A549 (cell line): ENCODE measurements at places on chromosomes 5 and 9.

DNA sequence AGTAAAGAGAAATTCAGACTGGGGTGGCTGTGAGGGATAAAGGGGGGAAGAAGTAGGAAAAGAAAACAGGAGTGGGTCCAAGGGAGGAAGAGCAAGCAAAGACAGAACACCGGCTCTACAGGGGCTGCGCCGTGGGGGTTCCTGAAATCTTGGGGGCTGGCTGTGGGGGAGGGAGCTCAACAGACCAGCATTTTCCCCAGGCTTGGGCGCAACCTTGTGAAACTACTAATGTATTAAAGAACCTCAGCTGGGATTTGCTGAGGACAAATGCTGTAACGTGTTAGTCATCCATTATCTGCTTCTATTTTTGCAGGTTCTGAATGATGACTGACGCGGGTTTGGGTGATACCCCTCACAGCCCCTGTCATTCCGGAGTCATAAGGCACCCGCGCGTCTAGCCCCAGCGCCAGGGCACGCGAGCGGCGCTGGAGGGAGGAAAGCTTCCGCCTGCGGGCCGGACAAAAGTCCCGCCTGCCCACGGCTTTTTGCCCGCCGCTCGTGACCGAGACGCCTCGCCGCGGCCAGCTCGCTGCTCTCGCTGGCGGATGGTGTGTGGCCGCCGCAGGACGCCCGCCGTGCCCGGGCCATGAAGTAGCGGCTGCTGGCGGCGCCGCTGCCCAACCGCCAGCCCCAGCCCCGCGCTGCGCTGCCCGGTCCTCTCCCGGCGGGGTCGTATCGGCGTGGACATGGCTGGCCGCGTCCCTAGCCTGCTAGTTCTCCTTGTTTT is 110.6 kb downstream of the PAM start:
- DNase-seq, result peak; percentile 17

GRCh38 chr9:15295761-15296405 is 11.1 kb downstream of the TTC39B start:
- no peak for DNase-seq

DNA sequence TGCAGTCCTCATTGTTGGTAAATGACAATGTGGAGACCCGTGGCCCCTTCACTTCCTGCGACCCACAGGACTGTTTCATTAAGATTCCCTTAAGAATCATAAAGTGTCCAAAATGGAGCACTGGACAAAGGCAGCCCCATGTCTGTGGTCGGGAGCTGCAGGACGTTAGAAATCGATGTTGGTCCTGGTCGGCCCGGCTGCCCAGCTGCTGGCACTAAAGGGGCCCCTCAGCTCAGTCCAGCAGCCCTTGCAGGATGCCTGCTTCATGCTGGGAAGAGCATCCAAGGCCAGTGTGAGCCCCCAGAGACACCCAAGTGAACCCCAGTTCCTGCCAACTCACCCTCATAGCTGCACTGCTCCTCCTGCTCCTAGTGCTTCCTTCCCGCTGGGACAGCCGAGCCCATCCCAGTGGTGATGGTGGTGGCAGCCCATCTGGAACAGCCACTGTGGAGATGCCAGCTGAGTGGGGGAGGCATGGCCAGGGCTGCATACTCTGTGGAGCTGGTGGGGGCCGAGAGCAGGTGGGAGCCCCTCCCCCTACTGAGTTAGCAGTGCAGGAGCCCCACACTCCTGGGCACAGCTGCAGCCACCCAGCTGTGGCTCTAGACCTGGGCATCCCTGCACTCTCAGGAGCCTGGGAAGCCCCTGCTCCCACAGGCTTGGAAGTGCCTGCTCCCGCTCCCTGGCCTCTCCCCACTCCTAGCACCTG is 168.0 kb upstream of the IRX2 start:
- DNase-seq, result no peak

- no peak for DNase-seq
Measured at GRCh38 chr5:168409591-168410458, 76.4 kb upstream of the RARS1 start.

DNA sequence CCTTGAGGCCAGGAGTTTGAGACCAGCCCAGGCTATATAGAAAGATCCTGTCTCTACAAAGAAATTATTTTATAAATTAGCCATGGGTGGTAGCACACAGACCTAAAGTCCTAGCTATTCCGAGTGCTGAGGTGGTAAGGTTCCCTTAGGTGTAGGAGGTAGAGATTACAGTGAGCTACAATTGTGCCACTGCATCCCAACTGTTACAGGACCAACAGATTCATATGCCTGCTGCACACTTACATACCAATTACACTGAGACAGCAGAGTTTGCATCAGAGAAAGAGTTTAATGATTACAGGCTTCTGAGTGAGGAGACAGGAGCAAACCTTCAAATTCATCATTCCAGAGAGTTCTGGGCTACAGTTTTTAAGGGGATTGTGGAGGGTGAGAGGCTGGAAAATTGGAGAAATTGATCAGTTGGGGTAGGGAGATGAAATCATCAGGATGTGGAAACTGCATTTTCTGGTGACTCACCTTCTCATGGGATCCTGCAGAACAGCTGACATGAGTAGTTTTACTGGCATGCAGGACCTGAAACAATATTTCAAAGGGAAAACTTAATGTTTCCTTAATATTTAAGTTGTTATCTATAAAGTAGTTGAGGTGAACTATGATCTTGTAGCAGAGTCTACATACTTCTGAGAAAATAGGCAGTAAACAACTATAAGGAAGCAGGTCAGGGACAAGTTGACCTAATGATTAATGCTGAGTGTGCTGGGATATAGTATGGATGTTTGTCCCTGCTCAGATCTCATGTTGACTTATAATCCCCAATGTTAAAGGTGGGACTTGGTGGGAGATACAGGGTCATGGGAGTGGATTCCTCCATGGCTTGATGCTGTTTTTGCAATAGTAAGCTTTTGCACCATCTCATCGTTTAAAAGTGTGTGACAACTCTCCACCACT is 54.7 kb downstream of the ANXA2R start:
- DNase-seq, result no peak

DNA sequence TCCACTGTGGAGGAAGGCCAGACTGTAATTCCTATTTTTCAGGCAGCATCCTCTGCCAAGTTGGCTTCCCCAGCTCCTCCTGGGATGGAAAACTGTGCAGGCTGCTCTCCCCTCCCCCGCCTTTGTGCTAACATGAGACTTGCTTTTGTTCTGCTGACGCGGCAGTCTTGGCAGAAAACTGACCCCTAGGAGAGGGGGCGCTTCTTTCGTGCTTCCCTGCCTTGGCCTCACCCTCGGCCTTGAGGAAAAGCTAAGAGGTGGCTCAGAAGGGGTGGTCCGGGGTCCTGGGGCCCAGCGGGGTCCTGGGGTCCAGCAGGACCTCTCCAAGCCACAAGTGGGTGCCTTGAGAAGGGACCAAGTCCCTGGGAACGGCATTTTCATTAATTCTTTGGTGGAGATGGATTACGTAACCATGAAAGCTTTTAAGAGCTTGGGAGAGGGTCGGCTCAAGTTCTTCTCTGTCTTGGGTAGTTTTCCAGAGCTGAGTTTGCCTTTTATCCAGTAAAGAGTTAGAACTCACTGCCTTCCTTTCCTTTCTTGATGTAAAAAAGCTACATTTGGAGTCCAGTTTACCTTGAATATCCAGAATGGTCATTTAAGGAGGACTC is 51.0 kb downstream of the SH3PXD2B start:
- no peak for DNase-seq

DNA sequence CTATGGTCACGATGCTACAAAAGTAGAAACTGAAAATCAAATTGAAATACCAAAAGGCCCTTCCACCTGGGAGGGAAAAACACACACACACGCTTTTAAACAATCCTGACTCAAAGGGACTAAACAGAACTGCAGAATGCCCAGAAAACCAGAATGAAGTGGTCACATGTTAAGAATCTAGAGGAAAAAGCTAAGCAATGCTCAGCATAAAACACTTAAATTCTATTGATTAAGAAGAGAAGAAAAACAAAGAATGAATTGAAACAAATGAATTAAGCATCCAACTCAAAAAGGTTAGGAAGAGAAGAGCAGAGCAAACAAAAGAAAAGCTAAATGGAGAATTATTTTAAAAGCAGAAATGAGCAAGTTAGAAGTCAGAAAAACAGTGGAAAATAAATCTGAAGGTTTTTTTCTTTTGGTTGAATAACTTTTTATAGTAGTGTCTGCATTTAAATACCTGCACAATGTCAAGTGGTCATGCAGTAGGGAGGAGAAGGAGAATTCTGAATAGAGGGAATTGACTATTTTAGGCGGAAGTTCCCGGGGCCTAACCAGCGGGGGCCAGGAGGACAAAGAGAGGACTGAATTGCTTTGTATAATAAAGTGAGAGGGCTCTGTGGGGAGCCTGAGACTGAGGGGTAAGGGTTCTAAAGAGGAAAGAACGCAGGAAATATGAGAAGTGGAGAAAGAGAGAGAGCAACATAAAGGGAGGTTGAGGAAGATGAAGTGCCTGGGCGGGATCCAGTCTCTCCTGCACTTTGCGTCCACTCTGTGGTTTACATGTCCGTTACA is 146.8 kb downstream of the ATPSCKMT start:
- DNase-seq, result no peak
